ENCODE measurements at places on chromosomes 2 and 18. TPM values are rescaled to one million over a fixed set of nuclear protein-coding genes. Genes with fewer than 3 reads are reported as not detected.

B3GNT7 gene
- polyA plus RNA-seq: 43.5 TPM

DNA sequence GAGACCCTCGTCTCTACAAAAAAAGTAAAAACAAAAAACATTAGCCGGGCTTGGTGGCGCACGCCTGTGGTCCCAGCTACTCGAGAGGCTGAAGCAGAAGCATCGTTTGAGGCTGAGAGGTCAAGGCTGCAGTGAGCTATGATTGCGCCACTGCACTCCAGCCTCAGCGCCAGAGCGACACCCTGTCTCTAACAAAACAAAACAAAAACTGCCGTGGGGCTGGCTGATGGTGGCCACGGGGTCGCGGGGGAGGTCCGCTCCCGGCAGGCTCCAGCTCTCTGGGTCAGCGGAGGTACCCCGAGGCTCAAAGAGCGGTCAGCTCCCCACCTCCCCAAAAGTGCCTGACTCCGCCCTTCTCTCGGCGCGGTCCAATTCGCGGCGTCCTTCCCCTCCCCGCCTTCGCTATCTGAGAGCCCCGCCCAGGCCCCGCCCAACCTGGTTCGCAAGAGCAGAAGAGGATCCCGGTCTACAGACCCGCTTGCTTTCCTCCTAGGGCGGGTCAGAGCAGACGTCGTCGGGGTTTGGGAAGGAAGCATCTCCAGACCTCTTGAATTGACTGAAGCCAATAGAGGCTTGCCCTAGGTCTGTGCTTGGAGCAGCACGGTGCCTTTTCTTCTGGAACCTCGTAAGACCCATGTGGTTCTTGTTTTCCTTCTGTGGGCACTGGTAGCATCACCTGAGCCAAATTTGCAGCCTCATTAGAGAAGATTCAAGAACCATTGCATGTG lies 7.8 kb downstream of the RAX start:
- no peak overlapping the region for H3K4me3 ChIP-seq
- H3K4me1 ChIP-seq: peaks cover 10% of the 10 kb centered on the region
- no peak overlapping the region for H3K27ac ChIP-seq
- DNase-seq: no peak
- no peaks in the 10 kb centered on the region for H3K36me3 ChIP-seq
- H3K27me3 ChIP-seq: peaks cover 79% of the 10 kb centered on the region

- no peak for DNase-seq
- no peak overlapping the region for H3K4me3 ChIP-seq
- no peaks in the 10 kb centered on the region for H3K36me3 ChIP-seq
- no peaks in the 10 kb centered on the region for H3K4me1 ChIP-seq
Observed at GRCh38 chr2:128237081-128237534, 81.6 kb downstream of the HS6ST1 start.

COL4A4 gene
- 0.22 TPM for polyA plus RNA-seq

- H3K36me3 ChIP-seq: peaks cover 61% of the 10 kb centered on the region
- H3K4me3 ChIP-seq: no peak overlapping the region
- no peak for DNase-seq
Observed at GRCh38 chr18:80136679-80137078, 27.6 kb downstream of the ADNP2 start.

GRCh38 chr18:25075783-25076182 lies 276.2 kb downstream of the ZNF521 start:
- no peaks in the 10 kb centered on the region for H3K36me3 ChIP-seq
- DNase-seq: no peak
- H3K27ac ChIP-seq: no peak overlapping the region
- no peak overlapping the region for H3K4me3 ChIP-seq
- peaks cover 15% of the 10 kb centered on the region for H3K4me1 ChIP-seq

HSBP1L1 gene
- polyA plus RNA-seq: 54.5 TPM

GCKR gene
- 2.9 TPM for polyA plus RNA-seq

DNA sequence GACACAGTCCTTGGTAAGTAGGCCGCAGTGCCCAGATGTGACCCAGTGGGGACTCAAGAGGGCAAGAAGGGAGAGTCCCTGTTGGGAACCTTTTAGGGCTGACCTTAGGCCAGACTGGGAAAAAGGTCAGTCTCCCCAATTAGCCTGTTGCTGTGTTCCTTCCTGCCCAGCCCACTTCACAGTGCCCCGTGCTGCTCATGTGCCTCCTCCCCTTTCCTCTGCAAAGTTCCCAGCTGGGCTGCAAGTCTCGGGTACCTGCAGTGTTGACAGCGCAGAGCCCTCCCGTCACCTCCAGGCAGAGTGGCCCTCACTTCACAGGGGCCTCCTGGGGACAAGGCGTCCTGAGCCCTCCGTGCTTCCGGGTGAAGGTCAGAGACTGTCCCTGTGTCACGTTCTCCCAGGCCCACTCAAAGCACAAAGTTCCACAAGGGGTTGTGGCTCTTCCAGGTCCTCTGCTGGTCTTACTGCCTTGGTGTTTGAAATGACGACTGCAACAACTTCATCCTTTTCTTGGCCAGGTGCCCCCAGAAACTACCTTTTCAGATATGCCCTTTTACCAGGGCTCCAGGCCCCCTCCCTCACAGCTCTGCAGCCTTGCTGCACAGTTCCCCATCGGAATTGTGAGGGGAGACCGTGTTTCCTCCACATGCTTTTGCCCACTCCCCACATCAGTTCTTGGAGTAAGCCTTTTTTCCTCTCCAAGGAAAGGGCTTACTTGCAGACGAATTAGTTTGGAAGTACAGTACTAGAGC lies 225.8 kb downstream of the ALPK2 start:
- H3K27me3 ChIP-seq: no peaks in the 10 kb centered on the region
- no peak overlapping the region for H3K4me3 ChIP-seq
- DNase-seq: no peak
- H3K36me3 ChIP-seq: peaks cover 4% of the 10 kb centered on the region
- peak overlapping the region; percentile 18 for H3K27ac ChIP-seq
- peaks cover 28% of the 10 kb centered on the region for H3K4me1 ChIP-seq

GRCh38 chr2:191246820-191247380 lies 1.7 kb downstream of the MYO1B start:
- H3K4me1 ChIP-seq: peaks cover 14% of the 10 kb centered on the region
- peak overlapping the region; percentile 80 for H3K4me3 ChIP-seq
- DNase-seq: no peak
- H3K27ac ChIP-seq: peak overlapping the region; percentile 61

DNA sequence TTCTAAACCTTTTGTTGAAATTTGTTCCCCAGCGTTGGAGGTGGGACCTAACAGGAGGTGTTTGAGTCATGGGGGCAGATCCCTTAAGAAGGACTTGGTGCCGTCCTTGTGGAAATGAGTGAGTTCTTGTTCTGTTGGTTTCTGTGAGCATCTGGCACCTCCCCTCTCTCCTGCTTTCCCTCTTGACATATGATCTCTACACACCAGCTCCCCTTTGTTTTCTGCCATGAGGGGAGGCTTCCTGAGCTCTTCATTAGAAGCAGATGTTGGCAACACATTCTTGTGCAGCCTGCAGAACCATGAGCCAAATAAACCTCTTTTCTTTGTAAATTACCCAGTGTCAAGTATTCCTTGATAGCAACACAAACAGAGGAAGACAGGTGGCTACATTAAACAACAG lies 23.8 kb downstream of the NABP1 start:
- no peak overlapping the region for H3K27ac ChIP-seq
- no peaks in the 10 kb centered on the region for H3K27me3 ChIP-seq
- H3K4me1 ChIP-seq: no peaks in the 10 kb centered on the region
- DNase-seq: no peak
- H3K4me3 ChIP-seq: no peak overlapping the region
- H3K36me3 ChIP-seq: no peaks in the 10 kb centered on the region

All from large intestine (tissue), 12 donors.